ENCODE measurements at places on chromosomes 6 and 20. TPM values are rescaled to one million over a fixed set of nuclear protein-coding genes. Genes with fewer than 3 reads are reported as not detected.

PRSS16 gene
- total RNA-seq: 16.5 TPM

GRCh38 chr20:16821211-16822089 is 73.3 kb downstream of the OTOR start:
- DNase-seq: peak; percentile 41

RAMACL gene
- 0.20 TPM for total RNA-seq

TFAP2D gene
- total RNA-seq: not detected

PNPLA1 gene
- 0.25 TPM for total RNA-seq
